COLO829 (cell line): ENCODE measurements at places on chromosomes 3 and 15.

GRCh38 chr15:50267577-50267976 lies 2.1 kb upstream of the HDC start:
- no peak for DNase-seq

DNA sequence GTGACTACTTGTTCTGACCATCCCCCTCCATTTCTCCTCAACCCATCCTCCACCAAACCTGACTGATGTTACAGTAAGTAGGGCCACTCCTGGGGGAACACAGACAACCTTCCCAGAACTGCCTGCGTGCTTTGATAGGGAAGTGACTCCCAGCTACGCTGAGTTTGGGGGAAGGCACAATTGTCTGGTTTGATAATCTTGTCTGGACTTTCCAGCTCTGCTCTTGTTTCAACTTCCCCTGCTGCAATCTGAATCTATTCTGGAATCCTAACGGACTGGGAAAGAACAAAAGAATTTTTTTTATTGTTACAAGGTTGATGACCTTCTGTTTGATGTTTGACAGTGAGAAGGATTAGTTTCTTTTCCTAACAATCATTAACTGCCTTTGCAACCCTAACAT lies 895.6 kb downstream of the ROBO1 start:
- no peak for DNase-seq

DNA sequence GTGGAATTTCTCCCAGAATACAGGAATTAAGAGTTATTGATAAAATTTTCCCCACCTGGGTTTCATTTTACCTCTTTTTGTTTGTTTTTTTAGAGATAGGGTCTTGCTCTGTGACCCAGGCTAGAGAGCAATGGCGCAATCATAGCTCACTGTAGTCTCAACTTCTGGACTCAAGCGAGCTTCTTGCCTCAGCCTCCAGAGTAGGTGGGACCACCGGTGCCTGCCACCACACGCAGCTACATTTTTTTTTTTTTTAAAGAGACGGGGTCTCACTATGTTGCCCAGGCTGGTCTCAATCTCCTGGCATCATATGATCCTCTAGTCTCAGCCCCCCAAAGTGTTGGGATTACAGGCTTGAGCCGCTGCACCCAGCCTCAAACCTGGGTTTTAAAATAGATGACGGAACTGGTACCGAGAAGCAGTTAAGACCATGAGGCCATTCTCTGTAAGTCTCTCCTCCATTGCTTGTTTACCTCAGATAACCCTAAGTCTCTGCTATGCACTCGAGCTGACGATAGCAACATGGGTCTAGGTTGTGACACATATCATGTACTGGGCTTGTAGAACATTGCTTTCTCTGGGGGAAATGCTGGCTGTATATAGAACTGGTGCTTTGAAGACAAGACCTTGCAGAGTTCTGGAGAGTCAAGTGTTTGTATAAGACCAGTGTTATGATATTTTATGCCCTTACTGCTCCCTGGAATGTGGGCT lies 16.4 kb downstream of the ETV5 start:
- no peak for DNase-seq

GRCh38 chr15:66025015-66025452 lies 155.7 kb downstream of the RAB11A start:
- no peak for DNase-seq

DNA sequence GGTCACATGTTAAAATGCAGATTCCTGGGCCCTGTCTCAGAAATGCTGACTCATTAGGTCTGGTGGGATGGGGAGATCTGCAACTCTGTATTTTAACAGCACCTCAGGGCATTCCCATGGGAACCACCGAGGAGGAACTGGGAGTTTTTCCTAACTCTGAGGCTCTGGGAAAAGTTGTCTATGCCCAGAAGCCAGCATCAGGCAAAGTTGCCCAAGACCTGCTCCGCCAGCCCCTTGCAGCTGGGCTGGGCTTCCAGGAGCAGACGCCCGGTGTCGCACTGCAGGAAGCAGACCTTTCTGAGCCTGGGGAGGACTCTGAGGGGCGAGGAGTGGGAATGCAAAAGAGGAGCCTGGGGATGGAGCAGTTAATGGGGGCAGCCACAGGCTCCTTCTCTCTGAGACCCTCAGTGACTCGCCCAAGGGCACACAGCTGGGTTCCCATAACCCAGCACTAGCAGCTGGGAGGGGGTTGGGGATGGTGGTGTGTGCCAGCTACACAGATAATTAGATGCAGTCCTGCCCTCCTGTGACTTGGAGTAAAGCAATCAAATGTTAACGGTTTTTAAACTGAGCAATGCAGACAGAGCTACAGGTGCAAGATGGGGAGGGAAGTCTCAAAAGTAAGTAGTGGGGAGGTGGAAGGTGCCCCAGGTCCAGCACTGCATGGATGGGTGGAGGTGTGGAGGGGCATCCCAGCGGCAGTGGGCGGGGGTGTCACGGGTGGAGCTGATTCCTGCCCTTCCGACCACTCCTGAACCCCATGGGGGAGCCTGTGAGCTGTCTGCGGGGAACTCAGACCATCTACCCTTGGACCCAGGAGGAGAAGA lies 100.4 kb downstream of the LSM3 start:
- no peak for DNase-seq

DNA sequence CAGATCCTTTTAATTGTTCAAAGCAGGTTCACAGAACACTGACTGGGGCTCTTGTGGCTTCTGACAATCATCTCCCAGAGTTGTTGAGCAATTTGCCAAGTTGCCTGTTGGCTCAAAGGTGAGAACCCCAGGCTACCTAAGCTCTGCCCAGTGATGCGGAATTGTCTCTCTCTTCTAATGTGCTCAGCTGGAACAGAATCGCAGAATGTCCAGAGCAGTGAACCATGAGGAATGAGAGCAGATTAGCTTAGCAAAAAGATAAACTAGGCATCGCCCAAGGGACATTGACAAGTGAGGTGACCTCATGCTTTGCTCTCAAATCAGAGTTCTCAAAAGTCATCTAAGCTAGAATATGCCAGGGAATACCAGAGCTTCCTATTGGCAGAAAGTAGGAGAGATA lies 148.1 kb downstream of the WDR76 start:
- no peak for DNase-seq

DNA sequence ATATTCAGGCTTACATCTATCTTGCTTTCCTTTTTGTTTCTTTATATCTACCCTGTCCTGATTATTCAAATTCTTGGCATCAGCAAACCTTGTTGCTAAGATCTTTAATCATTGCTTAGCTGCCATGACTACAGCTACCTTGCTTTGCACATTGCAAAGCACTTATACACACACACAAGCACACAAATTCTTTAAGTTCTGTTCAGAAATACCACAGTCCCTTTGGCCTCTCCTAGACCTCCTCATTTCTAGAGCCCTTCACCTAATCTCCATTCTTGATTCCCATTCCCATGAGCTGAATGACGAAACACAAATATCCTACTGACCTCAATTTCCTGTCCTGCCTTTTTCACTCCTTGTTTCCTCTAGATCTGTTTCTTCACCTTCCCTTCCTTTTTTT lies 409.6 kb downstream of the UNC13C start:
- DNase-seq, result no peak

DNA sequence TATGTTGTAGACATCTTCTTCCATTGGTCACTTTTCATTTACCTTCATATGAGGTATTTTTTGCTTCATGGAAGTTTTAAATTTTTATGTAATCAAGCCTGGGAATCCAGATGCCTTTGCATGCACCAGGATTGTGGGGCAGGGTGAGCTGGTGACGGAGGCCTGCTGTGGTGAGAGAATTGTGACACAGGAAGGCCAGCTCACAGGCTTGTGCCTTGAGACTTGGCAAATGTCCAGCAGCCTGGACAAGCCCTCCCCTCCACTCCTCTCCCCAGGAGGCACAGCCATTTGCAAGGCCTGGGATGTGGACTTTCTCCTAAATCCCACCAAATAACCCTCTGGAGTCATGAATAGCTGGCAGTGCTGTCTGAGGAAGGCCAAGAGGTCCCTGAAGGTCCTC lies 67.4 kb downstream of the RHCG start:
- DNase-seq, result no peak

DNA sequence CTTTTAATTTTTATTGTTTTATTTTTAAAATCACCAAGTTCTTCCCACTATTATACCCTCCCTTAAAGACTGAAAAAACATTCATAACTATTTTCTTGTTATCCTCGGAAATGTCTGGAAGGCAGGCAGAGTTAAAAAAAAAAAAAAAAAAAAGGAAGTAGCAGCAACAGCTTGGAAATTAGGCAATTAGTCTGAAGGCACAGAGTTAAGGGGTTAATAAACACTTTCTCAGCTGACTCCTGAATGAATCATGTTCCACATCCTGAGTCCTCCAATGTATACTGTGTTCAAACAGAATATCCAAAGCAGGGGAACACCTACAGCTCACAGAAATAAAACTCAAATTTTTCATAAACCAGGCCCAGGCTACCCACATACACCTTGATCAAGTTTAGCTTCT lies 5.8 kb downstream of the HEXA start:
- no peak for DNase-seq

- DNase-seq, result no peak
Observed at GRCh38 chr3:53255423-53255774, 423 bp downstream of the TKT start.

DNA sequence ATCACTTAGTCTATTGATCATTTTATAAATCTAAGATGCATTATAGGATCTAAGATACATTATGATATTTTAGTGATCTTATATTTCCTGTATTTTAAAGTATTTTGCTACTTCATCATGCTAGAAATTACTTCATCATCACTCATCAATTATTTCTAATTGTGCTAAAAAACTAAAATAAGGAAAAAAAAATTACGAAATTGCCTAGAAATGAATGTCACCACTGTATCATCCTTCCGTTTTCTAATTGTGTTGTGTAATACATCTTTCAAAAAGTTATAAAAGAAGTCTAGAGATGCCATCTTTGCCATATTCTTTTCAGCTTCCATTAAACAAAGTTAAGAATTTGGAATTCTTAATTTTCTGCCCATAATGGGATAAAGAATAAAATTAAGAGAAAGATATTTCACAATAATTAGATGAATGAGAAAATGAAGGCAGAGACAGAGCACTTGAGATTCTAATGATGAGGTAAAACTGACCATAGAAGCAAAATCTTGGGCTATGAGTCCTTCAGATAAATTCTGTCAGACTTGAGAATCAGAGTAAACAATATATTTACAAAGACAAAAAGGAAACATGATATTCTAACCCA lies 48.8 kb downstream of the ALDH1A2 start:
- DNase-seq, result no peak

DNA sequence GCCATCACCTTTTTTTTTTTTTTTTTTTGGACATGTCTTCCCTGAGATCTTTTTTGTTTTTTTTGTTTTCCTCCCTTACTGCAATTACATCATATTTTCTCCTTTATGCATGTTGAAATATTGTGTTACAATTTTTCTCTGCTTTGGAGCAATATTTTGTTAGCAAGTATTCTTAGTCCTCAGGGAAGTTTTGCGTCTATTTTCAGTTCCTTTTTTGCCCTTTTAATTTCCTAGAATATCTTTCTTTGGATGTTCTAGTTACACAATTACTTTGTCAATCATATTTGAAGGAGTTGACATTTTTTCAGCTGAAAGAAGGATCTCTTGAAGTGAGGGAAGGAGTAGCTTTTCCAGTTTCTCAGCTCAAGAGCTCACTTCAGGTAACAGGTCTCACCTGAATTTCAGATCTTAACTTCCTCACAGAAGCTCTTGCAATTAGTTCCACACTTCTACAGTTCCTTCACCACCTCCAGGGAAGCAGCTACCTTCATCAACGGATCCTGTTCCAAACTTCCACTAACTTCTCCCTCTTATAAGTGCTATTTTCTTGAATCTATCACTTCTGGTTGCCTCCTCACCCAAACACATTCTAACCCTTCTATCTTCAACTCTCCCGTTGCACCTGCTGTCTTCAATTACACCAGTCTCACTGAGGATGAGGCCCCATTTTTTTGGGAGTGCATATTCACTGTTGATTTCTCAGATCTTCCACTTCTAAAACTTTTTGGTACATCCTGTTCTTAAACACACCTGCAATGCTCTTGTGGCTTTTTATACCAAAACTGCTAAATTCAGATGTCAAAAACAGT lies 57.8 kb upstream of the CPOX start:
- DNase-seq, result no peak

- no peak for DNase-seq
Observed at GRCh38 chr3:58322793-58323192, 9.9 kb upstream of the PXK start.
